ENCODE measurements at places on chromosomes 1 and 21. TPM values are rescaled to one million over a fixed set of nuclear protein-coding genes. Genes with fewer than 3 reads are reported as not detected.

TLCD4 gene
- 0.41 TPM for total RNA-seq

- peak; percentile 23 for DNase-seq
Measured at GRCh38 chr1:98323906-98324358, 337.6 kb upstream of the SNX7 start.

- DNase-seq: no peak
Measured at GRCh38 chr1:192564099-192564498, 11.5 kb upstream of the RGS1 start.

AGTRAP gene
- total RNA-seq: 25.1 TPM

- no peak for DNase-seq
Measured at GRCh38 chr1:157870490-157870889, 28.9 kb upstream of the CD5L start.

GRCh38 chr1:88763649-88764406, 79.8 kb downstream of the PKN2 start:
- DNase-seq: no peak

DNA sequence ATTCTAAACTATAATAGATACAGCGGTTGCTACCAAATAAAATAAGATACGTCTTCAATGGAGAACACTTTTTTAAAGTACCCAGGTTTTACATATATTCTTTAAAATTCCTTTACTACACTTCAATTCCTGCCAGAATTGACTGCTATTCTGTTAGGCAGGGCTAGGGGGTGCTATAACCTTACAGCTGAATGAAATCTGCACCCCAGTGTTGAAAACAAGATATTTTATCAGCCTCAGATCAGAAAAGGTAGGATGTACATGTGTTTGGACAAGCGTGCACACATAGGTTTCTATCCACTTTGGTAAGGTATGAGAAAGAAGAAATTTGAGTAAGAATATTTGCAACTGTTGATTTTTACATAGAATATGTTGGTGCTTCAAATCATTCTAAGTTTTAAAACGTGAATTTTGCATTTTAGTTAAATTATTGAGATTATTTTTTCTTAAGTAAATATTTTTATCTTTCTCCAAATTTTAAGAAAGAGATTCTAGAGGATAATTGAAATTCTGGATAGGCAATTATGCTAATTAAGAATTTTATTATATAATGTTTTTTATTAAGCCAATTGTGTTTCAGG, 490.8 kb upstream of the ADGRL4 start:
- peak; percentile 47 for DNase-seq

DNA sequence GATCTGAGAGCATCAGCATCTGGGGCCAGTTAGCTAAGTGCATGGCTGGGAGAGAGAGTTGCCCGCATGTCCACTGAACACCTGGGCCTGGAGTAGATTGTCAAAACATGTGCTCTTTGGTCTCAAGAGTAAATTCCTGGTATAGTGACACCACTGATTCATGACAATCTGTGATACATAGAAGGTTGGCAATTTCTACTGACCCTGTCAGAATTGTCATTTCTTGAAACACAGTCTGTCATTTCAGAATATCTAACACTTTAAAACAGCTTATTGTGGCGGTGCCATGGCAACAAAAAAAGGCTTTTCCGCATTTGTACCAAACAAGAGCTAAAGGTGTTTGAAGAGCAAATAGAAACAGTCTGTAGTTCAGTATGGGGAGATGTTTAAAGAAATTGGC, 186.4 kb upstream of the FAM78B start:
- no peak for DNase-seq

GRCh38 chr21:29481081-29481480, 182.4 kb downstream of the BACH1 start:
- DNase-seq: no peak

TSPEAR gene
- not detected for total RNA-seq

GRCh38 chr1:46044116-46044515, 88.3 kb downstream of the PIK3R3 start:
- DNase-seq: no peak

DNA sequence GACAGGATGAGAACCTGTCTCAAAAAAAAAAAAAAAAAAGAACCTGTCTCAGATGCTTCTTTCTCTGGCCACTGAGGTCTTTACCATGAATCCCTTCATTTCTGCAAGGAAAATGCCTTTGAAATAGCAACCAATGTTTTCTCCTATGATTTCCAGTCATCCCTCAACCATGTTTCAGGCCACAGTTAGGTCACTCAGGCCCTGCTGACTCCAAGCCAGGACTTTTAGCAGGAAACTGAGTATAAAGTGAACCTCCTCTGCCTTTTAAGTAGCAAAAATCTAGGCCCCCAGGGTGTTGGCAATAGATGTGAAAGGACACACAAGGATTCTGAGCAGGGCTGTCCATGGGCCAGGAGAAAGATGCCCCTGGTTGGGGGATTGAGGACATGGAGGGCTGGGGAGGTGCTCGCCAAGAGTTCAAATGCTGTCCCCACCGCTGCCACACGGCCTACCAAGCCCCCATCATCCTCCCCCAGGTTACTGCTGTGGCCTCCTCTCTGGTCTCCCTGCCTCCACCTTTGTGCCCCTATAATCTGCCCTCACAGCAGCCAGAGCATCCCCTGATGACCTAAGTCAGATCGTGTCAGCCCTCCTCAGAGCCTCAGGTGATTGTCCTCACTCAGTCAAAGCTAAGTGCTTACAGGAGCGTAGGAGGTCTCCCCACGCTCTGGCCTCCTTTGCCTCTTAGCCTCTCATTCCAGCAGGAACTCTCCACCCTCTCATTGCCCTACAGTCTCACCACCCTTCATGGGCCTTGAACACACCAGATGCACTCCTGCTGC, 54.6 kb downstream of the MATN1 start:
- no peak for DNase-seq

AMY1C gene
- not detected for total RNA-seq

- DNase-seq: no peak
Measured at GRCh38 chr1:180974236-180974635, 48.4 kb downstream of the STX6 start.

DNA sequence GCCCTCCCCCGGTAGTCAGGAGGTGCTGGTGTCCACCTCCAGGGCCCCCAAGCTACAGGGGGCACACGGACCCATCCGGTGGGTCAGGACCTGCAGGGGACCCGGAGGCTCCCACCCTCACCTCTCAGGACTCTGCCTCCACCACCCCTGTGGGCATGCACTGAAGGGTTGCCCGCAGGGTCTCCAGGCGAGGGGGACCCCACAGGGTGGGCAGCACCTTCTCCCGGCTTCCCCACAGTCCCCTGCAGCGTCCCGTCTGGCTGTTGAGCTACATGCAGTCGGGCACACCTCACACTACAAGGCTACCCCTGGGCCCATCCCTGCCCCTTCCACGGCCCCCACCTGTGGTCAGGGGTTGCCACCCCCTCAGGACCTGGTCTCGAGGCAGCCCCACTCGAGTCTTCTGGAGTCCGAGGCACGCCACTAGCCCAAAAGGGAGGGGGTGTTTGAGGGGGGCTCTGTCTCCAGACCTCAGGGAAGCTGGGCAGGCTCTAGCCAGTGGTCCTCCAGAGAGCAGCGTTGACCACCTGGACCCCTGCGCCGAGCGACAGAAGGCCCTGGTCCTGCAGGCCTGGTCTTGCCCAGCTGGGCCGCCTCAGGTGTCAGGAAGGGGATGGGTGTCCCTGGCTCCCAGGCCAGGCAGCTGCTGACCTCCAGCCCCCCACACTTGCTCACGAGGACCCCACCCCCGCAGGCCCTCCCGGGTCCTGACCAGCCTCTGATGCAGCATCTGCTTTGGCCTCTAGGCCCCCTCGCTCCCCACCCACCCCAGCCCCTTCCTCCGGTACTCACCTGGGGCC, 9.6 kb downstream of the PARS2 start:
- no peak for DNase-seq

DNA sequence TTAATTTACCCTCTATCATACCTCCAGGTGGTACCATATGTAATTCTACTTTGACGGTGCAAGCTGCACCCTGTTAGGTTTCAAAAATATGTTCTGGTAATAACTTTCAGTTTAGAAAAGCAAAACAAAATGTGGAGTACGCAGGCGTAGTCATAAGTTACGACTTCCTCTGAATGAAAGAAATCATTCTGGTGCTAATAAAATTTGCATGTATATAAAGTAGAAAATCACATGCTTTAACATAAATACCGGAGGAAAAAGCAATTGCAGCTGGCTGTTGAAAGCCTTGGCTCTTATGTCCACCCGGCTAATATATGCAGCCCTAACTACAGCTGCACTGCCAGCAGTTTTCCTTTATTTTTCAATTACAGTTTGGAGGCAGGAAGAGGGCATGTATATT, 65.2 kb upstream of the TMPRSS15 start:
- DNase-seq: no peak

- DNase-seq: no peak
Measured at GRCh38 chr1:212055333-212055732, 19.8 kb downstream of the DTL start.

- DNase-seq: no peak
Measured at GRCh38 chr1:65039508-65039907, 73.2 kb upstream of the JAK1 start.

DNA sequence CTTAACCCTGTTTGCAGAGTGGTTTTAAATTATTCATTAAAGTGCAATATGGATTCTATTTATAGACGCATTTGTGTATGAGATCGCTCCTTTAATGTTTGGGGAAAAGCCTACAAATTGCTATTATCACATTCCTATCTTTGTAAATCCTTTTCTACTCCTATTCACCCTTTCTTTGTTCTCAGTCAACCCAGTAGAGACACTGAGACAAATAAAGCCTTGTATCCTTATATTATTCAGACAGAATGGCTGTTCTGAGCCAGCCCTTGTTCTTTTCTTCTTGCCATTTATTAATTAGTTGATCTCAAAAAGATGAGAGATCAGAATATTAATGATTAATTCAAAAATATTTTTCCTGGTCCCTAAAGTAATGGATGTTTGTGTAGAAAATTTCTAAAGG, 8.4 kb downstream of the PCBP3 start:
- DNase-seq: no peak

GRCh38 chr1:40772146-40772955, 11.2 kb upstream of the KCNQ4 start:
- no peak for DNase-seq

DNA sequence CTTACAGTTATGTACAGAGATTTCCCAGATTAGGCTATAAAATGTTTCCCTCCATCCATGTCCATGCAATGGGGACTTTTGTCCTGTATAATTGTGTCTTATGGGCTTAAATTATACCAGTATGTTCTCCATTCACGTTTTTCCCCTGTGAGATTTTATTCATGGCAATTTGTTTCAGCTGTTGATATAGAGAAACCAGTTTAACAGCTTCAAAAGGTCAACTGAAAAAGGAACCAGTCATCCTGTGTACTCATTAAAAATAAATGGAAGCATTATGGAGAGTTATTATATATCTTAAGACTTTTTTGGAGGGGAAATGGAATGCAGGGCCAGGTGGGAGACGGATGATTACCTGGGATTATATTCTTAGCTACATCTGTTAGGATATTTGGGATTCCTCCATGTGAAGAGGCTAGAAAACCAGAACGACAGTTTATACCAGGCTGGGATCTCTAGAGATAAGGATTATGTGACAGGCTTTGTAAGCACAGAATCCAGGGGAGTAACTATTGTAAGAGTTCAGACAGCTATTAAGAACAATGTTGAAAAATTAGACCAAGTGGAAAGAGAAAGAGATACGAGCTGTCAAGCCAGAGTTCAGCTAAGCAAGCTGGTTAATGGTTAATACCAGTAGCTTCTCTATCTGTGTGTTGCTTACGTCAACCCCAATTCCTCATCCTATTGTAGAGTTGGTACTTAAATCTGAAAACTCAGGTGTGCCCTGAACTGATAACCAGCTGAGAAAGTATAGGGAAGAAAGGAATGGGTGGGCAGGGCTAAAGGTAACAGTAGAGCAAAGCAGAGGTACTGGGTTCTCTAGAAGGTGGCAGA, 12.4 kb upstream of the ZNF697 start:
- no peak for DNase-seq
